HFFc6 (cell line): ENCODE measurements at places on chromosomes 3 and 15. TPM values are rescaled to one million over a fixed set of nuclear protein-coding genes. Genes with fewer than 3 reads are reported as not detected.

Gene OTOL1
- total RNA-seq, result not detected in 3 replicates

- peak; percentile 34 for DNase-seq
Measured at GRCh38 chr15:81863162-81863561, 182.7 kb downstream of the MEX3B start.

- no peak for DNase-seq
Measured at GRCh38 chr3:69767571-69767970, 28.3 kb downstream of the MITF start.

DNA sequence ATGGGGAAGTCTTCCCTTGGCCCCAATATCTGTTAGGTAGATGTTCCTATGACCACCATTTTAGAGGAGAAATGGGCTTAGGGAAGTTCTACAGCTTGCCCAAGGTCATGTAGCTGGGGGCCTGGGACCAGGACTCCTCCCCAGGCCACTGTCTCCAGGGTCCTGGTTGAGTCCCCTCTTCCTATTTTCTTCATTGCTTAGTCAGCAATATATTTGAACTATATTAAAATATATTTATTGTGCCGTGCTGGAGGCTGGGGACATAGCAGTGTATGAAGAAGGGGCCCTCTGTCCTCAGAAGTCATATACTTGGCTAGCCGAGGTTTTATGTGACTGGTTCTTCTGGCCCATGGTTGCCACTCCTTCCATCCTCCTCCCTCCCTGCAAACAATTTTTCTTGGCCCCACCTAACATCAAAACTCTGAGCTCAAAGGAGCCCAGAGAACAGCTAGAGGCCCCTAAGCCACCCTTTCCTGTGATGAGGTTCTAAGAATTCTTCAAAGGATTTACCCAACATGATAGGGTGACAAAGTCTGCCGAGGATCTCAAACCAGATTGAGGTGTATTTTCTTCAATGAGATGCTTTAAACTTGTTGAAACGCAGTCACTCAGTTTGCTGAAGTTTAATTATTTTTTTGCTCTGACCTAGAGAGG, 121.2 kb upstream of the RASGRP1 start:
- no peak for DNase-seq

- no peak for DNase-seq
Measured at GRCh38 chr15:73264881-73265280, 103.9 kb downstream of the HCN4 start.

Gene IGF2BP2
- 100 to 108 TPM (median 101 TPM) in 3 replicates for total RNA-seq

DNA sequence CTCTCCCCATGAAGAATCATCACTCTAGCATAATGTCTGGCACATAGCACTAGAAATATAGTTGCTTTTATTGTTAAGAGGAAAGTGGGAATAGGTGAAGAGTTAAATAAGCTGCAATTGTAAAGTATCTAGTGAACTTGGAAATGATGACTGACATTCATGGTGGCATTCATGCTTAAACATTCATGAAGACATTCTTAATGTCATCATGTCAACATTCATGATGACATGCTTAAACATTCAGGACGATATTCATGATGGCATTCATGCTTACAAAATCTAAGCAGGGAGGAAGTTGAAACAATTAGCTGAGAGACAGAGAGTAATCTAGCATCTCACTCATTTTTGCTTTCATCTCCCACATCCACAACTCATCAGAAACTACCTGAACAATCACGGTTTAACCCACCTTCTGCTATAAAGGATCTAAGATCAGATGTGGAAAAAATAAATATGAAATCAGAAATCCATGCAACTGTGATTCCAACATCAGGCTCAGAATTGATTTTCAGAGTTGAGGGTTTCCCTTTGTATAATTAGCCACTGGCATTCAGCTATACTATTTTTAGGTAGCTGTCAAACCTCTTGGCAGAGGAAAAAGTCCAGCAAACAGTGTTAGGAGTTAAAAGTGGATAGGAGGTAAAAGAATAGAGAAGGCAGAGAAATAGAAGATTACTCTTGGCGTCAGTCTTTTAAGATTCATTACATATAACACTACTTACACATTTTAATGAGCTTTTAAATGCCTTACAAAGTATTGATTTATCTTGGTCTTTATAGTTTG, 3.5 kb downstream of the DRD3 start:
- DNase-seq, result no peak

Gene CKMT1B
- total RNA-seq, result not detected in 2 replicates

DNA sequence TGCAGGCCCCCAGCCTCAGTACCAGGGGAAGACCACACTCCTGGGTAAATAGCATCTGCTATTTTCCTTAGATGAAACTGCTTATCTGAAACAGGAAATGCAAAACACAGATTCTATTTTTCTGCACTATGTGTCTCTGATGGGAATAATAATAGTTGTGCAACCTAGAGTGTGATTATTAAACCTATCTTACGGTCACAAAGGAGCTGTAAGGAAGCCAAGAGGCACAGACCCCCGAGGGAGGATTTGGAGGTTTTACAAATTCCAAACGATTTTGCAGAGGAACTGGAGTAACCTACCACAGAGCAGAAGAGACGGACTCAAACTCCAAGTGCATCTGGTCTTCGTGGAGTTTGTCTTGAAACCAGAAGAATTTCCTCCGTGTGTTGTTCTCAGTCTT, 14.1 kb upstream of the APOD start:
- DNase-seq, result no peak

DNA sequence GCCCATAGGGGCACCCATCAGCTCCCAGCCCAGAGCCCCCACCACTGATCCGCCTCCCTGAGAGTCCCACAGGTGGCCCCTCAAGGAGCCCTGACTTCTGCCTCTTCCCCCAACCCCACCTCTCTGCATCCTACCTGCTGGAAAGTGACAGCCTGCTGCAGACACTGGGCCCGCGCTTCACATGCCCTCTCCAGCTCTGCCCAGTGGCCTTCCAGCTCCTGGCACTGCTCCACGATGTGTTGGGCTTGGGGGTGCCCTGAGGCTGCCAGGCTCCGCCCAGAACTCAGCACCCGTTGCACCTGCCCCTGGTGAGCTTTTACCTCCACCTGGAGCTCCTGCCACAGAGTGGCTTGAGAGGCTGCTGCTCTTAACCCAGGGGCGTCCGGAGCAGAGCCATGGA, 20.1 kb downstream of the SPTBN5 start:
- DNase-seq, result no peak

Gene PLCH1
- total RNA-seq, result not detected in 3 replicates
